Stimulated activated CD8-positive, alpha-beta memory T cell treated with anti-CD3 and anti-CD28 coated beads, Interleukin-4, amount 100 ng/mL, for 1 hour (primary cell): ENCODE measurements at places on chromosomes 11 and 22.

DNA sequence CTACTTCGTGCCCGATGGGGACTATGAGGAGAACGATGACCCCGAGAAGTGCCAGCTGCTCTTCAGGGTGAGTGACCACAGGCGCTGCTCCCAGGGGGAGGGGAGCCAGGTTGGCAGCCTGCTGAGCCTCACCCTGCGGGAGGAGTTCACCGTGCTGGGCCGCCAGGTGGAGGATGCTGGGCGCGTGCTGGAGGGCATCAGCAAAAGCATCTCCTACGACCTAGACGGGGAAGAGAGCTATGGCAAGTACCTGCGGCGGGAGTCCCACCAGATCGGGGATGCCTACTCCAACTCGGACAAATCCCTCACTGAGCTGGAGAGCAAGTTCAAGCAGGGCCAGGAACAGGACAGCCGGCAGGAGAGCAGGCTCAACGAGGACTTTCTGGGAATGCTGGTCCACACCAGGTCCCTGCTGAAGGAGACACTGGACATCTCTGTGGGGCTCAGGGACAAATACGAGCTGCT is 751 bp downstream of the FIBIN start:
- DNase-seq, result no peak

- no peak for DNase-seq
Observed at GRCh38 chr11:62142921-62143320, 19.1 kb downstream of the INCENP start.

GRCh38 chr11:125312812-125313211 is 148.3 kb downstream of the PKNOX2 start:
- DNase-seq, result no peak

DNA sequence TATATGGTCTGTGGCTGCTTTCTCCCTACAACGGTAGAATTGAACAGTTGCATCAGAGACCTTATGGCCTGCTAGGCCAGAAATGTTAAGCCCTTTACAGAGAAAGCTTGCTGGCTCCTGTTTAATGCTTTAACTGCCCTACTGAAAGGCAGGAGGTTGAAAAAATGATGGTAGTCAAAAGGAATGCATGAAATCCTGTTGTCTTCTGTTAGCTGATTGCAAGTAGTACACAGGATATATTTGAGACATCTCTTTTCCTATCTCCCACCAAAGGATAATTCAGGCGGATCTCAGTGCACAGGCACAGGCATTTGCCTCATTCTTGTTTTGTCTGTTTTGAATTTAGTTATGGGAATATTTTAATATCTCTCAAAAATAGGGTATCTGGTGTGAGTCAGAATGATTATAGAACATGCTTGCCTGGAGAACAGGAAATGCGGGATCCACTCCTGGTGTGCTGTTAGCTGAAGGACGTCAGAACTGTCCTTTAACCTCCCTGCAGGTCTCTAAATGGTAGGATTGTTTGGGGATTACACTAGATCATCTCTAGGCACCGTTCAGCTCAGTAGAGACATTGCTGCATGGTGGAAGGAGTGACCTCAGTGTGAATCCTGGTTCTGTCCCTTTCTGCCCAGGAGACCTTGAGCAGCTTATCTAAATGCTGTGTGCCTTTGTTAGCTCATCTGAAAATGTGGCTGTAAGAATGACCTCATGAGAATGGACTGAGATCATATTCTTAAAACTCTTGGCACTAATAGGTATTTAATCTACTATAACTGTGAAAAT is 49.5 kb downstream of the PACS1 start:
- no peak for DNase-seq

- no peak for DNase-seq
Observed at GRCh38 chr11:112318184-112318591, 57.5 kb upstream of the PLET1 start.

DNA sequence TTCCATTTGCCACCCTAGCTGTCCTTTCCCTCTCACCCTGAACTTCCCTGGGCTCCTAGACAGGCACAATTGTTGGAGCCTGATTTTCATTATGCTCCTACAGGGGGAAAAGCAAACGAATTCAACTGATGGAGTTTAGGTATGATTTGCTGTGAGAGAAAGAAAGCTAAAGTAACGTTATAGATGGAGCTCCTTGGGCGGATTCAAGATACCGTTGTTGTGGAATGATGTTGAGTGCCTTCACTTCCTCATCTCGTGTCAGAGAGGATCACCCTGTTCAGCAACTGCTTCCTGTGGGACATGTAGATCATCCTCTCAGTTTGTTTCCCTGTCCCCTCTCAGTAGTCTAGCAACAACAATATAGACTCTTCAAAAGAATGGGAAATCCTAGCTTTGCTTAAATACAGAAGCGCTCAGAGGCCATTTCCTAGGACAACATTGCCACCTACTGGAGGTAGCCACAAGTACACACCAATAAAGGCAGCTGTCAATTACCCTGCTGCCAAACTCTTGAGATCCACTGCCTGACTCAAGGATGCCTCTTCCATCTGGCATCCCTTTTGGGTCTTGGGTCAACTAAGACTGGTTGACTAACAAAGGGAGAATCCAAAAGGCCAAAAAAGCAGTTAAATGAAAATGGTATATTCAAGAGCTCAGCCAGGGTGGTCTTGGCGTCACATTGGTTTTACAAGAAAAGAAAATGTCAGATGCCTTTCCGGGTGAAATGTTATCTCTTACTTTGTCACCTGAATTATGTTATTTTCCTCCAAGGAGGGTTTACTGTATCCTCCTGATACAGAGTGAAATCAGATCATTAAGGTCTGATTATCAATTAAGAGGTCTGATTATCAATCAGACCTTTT is 13.5 kb upstream of the DTX4 start:
- DNase-seq, result no peak

DNA sequence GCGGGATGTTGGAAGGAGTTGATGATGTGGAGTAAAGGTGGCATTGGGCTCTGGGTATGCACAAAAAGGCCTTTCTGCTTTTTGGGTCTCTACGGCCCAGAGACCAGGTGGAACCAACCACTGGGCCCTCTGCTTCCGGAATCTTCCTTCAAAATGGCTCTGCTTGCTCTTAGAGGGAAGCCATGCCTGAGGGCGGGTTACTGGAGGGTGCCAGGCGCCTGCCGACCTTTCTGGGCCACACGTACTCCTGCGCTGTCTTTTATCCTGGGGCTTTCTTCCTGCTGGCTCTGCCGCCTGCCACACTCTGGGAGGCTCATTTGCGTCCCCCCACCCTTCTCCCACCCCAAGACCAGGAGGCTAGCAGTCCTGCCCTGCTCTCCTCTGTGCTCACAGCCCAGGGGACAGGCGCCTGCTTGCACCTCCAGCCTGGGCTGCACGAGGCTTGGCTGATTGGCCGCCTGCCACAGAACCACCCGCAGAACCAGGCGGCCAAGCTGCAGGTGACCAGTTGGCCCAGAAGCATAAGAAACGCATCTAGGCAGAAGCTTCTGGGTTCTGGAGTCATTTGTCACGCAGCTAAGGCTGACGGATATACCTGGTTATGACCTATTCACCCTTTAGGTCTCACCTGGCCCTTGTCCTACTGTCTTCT is 536.9 kb downstream of the TBC1D22A start:
- DNase-seq, result no peak

- DNase-seq, result no peak
Observed at GRCh38 chr11:72069787-72070251, 10.5 kb downstream of the NUMA1 start.
